Smooth muscle cell of the brain vasculature (primary cell): ENCODE measurements at places on chromosomes 12 and 14.

DNA sequence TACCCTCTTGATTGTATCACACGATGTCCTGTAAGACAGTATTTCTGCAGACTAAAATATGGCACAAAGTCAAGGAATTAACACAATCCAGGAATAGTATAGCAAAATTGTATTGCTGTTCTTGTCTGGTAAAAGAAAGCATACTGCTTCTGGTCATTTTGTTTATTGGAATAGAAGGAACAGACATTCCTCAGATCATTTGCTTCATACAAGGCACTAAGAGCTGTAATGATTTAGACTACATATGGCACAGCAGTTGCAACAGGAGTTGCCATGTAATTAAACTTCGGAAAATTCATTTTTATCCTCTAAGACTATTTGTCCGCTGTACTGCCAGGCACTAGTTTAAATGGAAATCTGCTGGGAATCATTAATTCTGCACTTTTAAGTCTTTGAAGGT, 7.6 kb upstream of the KERA start:
- no peak for DNase-seq

DNA sequence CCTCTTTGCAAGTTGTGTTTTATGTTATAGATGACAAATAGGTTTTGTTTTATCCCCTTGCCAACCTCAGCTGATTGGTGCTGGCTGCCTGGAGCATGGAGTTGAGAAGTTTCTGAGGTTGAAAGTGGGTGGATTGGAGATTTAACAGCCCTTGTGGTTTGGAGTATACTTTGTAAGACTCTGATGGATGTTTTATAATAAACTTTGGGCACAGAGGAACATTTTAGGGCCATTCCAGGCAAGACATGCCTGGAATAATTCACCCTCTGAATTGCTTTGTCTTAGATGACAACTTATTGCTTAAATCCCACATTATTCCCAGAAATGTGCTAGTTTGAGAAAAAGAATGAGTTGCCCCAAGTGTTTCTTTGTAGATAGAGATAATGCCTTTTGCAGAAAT, 158.9 kb downstream of the SLC5A8 start:
- no peak for DNase-seq

DNA sequence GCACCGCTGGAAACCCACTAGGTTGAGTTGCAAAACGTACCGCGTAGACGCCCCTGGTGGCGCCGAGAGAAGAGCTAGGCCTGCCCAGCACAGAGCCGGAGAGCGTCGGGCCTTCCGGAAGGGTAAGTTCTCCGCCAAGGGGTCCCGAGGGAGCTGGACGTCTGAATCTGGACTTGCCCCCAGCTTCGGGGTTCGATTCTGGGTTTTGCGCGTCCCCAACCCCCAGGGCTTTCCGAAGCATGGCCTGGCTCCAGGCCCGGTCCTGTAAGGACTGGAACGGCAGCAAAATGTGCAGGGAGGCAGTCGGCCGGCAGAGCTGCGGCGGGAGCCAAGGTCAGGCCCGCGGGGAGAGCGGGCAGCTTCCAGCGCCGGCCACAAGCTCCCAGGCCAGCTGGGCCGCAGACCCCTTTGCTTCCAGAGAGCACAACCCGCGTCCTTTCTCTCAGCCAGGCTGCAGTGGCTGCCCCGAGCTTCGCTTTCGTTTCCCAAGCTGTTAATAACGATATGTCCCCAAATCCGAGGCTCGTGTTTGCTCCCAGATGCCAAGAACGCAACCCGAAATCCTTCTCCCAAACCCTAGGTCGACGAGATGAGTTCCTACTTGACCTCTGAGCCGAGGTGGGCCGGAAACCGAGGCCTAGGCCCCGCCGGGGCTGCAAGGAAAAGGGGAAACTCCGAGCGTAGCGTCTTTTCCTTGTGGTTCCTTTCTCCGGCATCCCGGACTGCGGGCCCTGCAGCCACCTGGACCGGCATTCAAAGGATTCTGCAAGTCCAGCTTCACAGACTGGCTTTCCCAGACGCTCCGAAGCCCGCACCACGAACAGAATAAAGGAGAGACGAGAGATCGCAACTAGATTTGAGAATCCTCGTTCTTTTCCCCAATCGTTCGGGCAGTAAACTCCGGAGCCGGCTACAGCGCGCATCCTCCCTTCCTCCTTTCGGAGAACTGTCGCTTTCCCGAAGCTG, 3.2 kb upstream of the TBX5 start:
- no peak for DNase-seq

- no peak for DNase-seq
These were observed 148.7 kb downstream of the ETV6 start for GRCh38 chr12:11798006-11798708.

DNA sequence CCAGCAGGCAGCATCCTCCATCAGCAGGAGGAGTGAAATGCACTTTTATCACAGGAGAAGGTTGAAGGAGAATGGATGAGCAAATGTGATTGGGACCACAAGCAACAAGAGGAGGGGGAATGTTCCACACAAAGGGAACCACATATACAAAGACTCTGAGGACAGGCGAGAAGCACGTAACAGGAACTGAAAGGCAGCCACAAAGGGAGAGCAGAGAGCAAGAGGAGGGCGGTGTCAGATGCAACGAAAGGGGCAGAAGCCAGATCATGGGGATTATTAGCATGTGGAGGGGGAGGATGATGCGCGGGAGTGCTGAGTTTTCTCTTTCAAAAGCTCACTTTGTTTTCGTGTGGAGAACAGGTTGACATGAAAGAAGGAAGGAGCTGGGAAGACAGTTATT, 241.1 kb downstream of the SPTSSA start:
- no peak for DNase-seq

DNA sequence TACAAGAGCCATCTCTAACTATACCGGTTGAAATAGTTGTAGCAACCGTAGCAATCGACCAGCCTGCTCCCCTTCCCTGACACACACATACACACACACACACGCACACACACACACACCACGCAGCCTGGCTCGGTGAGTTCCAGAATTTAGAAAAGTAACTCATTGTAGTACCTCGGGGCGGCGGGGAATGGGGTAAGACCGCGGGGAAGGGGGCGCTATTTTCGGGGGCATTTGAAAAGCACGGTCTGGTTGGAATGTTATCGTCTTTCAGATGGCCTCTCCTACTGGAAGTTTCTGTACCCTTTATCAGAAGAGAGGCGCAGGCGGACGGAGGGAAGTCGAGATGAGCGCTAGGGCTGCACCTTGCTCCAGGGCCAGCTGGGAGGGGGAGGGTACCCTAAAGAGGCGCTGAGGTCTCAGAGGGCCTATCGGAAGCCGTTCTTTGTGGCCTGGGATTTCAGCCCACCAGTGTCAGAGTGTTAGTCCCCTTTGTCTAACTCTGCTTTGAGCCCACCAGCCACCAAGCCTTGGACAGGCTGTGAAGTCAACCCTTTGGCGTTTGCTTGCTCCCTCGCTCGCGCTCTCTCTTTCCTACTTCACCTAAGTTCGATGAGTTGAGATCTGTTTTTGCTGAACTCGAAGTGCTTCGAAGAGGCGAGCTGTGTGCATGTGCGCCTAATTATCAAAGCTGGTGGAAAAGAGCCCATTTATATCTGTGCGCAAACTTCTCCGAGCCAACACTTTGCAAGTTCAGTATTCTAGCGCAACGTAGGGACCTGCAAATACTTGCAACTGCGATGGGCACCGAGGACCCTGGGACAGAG, 837 bp downstream of the COL2A1 start:
- no peak for DNase-seq

- DNase-seq, result no peak
These were observed 242.1 kb upstream of the PWP1 start for GRCh38 chr12:107443320-107444090.

DNA sequence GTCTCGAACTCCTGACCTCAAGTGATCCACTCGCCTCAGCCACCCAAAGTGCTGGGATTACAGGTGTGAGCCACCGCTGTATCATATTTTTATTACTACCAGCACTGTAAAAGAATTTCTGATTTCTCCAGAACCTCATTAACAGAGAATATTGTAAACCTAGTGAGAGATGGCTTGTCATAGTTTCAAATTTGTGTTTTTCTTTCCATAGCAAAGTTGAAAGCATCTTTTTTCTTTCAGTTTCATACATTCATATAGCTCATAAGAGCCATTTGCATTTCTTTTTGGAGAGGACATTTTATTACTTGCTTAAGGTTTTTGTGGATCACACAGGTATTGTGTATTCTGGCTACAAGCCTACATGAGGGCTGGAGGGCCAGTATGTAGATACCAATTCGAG, 58.0 kb downstream of the MIS18BP1 start:
- DNase-seq, result no peak

DNA sequence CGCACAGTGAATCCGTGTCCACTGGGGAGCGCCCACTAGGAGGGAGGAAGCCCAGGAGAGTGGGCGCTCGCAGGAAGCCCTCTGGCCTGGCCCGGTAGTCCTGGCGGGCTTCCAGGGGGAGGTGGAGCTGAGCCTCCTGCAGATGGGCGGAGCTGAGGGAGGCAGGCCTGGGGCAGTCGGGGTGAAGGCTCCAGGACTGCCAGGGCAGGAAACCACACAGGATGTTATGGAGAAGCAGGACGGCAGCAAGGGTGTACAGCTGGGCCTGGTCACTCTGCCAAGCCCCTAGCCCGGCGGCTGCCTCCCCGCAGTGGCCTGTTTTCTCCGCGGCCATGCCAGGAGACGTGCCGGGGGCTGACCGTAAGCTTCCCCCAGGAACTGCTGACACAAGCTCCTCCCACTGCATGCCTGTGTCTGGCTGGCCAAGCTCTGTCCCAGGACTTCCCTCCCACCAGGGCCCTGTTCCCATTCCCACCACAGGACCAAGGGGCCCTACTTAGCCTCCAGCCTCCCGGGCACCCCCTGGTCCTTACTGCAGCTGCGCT, 143.4 kb upstream of the C14orf180 start:
- DNase-seq, result no peak

- DNase-seq, result no peak
These were observed 7.0 kb upstream of the FICD start for GRCh38 chr12:108507971-108508642.

- no peak for DNase-seq
These were observed 45.0 kb upstream of the IQSEC3 start for GRCh38 chr12:21301-22189.

GRCh38 chr14:66196670-66197069, 289.5 kb upstream of the CCDC196 start:
- DNase-seq, result no peak

GRCh38 chr14:50776522-50776921, 54.4 kb downstream of the NIN start:
- no peak for DNase-seq

DNA sequence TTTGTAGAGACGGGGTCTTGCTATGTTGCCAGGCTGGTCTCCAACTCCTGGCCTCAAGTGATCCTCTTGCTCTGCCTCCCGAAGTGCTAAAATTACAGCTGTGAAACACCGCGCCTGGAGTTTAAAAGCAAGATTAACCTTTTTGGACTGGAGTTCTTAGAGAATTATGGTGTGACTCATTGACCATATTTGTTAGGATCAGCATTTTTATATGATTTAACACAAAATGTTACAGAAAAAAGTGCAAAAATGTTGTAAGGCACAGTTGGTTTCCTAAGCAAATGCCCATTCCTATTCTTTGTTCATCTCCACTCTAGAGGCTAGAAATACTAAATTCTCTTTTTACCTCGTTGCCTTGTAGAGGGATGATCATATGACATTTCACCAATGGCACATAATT, 27.6 kb downstream of the SLC35E3 start:
- DNase-seq, result no peak

DNA sequence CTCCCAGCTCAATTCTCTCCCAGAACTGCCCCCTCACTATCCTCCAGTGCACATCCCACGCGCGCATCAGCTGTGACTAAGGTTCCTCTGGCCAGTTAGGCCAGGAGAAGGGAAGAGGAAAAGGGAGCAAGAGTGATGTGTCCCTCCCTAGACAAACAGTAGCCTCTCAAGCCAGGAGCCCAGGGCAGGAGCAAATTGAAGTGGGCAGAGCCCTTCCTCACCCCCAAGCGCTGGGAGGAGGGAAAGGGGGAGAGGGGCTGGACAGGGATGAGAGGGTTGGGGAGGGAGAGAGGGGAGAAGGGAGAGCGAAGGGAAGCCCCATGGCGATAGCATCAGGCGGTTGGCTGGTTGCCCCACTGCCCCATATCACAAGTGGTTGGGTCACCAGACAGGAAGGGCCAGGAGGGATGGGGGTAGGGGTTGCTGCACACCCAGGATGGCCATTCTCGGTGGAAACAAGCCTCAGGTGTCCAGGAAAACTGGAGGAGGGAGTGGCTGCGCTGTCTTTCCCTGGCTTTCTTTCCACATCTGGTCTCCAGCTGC, 1.1 kb downstream of the CD63 start:
- DNase-seq, result no peak

- DNase-seq, result peak; percentile 36
These were observed 27.6 kb upstream of the GALNT9 start for GRCh38 chr12:132356691-132357622.

DNA sequence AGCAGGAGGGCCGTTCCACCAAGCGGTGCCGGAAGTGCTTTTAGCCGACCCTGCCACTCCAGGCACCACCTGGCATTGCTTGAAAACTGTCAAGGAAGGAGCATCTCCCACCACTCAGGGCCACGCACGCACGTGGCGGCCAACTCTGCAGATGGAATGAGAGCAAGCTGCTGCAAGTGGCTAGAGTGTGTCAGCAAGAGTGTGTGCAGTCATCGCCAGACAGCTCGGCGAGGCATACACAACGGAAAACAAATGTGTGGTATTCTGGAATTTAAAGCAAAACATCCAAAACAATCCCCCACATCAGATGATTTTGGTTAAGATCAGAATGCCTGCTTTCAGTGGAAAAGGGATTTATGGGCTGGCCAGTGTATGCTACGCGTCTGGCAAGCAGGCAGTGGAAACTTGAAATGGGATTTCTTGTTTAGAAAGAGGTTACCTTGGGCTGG, 11.2 kb downstream of the CD9 start:
- no peak for DNase-seq

DNA sequence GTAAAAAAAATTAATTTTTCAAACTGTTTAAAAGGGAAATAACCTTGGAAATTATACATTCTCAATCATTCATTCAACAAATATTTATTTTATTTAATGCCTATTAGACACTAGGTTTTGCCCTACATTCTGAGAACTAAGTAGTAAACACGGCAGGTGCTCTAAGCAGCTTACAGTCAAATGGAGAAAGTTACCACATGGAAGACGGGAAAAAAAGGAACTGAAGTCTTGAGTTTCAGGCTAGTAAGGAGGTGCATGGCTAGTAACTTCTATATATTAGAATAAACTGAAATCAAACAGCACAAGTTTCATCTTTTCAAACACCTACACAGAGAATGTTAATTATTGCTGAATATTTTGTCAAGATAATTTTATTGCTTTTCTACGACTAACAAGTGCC, 52.9 kb downstream of the C12orf42 start:
- DNase-seq, result no peak

GRCh38 chr14:56271970-56272369, 153.8 kb downstream of the PELI2 start:
- DNase-seq, result no peak

- no peak for DNase-seq
These were observed 37.2 kb downstream of the ATF7IP start for GRCh38 chr12:14402697-14403096.
